Stimulated activated CD8-positive, alpha-beta memory T cell treated with anti-CD3 and anti-CD28 coated beads, Interleukin-7, amount 100 ng/mL, for 1 hour (primary cell): ENCODE measurements at places on chromosomes 13 and 19.

- DNase-seq: no peak
Measured at GRCh38 chr19:19636573-19637185, 6.8 kb downstream of the GMIP start.

DNA sequence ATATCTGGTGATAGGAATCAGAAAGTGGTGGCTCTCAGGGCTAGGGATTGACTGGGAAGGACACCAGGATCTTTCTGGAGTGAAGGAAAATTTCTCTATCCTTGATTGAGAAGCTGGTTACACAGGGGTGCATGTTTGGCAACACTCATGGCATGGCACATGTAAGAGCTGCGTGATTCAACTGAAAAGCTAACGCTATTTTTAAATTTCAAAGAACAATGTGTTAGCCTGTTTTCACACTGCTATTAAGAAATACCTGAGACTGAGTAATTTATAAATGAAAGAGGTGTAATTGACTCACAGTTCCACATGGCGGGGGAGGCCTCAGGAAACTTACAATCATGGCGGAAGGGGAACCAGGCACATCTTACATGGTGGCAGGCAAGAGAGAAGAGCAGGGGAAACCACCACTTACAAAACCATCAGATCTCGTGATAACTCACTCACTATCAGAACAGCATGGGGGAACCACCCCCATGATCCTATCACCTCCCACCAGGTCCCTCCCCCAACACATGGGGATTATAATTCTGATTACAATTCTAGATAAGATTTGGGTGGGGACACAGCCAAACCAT, 7.4 kb downstream of the SIGLEC8 start:
- no peak for DNase-seq

DNA sequence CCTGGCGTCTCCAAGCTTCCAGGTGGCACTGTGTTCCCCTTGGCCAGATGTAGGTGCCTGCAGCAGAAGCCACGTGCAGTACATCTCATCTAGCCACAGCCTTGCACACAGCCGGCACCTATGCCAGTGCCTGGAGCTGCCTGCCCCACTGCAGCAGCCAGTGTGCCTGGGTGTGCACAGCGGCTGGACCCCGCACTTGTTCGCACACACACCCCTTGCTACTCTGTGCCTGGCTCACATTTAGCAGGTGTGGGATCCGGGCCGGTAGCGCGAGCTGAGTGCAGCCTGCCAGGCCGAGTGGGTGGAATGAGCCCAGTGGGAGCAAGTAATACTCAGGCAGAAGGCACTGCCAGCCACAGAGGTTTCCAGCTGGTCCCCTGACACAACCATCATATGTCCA, 26.9 kb upstream of the RBM26 start:
- DNase-seq: no peak

GRCh38 chr13:65411521-65411920, 1818.6 kb downstream of the PCDH9 start:
- DNase-seq: no peak

DNA sequence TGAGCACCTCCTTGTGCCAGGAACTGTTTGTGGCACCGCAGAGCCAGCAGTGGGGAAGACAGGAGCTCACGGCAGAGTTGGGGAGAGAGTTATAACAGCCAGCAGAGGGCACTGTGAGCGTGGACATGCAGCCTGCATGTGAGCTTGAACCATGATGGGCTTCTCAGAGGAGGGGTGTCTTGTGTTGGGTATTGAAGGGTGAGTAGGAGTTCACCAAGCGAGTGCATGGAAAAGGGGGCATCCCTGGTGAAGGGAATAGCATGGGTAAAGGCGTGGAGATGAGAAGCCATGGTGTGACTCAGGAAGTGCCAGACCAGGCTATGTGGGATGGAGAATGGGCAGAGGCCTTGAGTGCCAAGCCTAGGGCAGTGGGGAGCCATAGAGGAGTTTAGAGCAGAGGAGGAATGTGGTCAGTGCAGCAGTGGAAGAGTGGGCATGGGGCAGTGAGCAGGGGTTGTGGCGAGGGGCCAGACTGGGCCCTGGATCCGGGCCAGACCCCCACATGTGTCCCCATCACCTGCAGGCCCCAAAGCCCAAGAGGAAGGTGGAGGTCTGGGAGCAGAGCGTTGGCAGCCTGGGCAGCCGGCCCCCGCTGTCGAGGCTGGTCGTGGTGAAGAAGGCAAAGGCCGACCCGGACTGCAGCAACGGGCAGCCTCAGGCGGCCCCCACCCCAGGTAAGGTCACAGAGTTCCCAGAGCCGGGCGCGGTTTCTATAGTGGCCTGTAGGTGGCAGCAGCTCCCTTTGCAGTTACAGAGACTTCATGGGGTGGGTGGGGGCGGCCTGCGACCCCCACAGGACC, 11.8 kb upstream of the SHD start:
- DNase-seq: peak; percentile 45
